CD4-positive, alpha-beta T cell (primary cell): ENCODE measurements at places on chromosomes 1 and 21.

DNA sequence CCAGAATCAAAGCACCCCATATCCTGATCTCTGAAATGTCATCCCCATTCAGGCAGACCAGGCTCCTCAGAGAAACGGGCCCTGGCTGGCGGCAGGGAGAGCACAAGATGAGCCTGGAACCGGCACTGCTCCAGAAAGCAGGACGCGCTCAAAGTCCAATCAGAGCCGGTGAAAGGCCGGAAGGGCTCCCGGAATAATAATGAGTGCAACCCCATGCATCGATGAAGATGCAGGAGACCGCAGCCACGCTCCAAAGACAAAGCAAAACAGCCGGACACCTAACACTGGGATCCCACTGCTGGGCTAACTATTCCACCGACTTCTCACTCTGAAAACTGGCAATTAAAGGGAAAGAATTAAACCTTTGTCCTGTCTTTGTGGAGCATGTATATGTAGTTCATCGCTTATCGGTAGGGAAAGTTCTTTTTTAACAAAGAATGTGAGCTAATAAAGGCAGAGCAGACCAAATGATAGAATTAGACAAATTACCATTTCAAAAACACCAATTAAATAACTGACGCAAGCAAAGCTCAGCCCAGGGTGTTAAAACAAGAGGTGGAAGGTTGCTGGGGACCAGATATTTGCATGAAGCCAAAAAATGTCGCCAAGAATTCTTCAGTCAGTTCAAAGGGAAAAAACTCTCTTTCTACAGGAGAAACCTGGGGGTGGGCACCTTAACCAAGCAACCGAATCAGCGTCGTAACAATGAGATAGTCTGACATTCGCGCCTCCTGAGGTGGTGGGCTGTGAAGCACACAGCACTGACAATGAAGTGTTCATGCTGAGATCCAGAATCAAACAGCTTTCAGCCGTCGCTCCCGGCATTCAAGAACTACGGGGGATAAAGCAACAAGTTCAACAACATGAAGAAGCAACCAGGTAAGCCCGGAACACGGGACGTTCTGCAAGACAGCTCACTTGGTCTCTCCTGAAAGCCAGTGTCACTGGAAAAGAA, 95.2 kb downstream of the NPHP4 start:
- DNase-seq = no peak

DNA sequence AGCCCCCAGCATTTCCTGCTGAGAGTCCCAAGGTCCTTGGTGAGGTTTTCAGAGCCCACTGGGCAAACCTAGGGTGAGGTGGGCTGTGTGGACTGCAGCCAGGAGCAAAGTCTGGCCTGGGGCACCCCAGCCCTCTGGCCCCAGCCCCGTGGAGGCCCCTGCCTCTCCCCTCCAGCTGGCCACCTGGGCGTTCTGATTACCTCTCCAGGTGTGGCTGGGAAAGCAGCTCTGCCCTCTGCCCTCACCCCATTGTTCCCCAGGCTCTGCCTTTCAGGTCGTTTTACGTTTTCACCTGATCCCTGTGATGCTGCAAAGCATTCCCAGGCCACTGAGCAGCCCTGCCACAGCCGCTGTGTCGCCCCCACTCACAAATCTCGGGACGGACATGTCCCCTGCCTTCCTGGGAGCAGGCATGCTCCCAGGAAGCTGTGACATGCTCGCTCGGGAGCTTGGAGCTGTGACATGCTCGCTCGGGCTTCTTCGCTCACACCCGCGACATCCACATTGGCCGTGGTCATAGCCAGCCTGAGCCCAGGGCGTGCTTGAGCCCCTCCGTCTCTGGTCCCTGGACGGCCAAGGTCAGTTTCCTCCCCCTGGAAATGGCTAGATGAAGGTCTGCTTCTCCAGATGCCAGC, 169.2 kb upstream of the ARHGEF16 start:
- no peak for DNase-seq

DNA sequence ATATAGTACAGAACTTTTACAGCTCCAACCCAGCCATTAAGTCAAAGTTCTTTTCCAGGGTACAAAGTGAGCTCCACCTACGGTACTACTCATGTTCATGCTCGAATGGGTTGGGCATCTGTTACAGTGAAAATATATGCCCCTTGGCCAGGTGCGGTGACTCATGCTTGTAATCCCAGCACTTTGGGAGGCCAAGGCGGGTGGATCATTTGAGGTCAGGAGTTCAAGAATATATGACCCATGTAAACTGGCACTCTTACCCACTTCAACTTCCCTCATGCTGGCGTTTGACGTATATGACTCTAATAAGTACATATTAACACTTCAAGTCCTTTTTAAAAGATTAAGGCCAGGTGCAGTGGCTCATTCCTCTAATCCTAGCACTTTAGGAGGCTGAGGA, 71.3 kb upstream of the PKN2 start:
- DNase-seq = no peak

DNA sequence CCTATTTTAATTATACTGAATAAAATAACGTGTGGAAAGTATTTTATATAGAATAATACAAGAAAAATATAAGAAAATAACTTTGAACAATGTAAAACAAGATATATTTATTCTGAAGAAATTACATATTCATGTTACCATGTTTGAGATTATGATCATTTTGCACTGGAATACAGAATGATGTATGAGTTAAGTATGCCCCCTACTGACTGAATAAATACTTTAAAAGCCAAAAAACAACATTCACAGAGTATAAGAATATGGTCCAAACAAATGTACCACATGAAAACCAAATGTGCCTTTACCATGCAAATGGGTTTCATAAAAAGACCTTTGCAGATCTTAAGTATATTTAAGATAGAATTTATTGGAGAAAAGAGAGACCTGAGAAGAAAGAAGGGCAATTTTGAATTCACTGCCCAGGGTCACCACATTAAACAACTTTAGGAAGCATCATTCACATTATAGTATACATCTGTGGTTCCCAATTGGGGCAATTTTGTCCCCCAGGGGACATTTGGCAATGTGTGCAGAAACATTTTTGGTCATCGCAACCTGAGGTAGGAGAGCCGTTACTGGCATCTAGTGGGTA, 136.6 kb upstream of the GFI1 start:
- no peak for DNase-seq

- peak; percentile 30 for DNase-seq
These were observed 36.0 kb downstream of the GPR3 start for GRCh38 chr1:27428316-27429028.

DNA sequence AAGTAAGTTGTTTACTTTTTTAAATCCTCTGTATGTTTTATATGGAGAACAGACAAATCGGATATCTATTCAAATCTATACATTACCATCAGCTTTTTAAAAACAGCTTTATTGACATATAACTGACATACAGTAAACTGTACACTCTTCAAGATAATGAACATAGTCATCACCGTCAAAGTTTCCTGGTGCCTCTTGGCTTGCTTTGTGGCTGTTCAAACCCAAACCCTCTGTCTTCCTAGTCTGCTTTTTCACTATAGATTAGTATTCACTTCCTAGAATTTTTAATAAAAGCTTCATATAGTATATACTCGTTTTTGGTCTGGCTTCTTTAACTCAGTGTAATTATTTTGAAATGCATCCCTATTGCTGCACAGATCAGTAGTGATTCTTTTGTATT, 56.4 kb upstream of the TPTE start:
- no peak for DNase-seq

DNA sequence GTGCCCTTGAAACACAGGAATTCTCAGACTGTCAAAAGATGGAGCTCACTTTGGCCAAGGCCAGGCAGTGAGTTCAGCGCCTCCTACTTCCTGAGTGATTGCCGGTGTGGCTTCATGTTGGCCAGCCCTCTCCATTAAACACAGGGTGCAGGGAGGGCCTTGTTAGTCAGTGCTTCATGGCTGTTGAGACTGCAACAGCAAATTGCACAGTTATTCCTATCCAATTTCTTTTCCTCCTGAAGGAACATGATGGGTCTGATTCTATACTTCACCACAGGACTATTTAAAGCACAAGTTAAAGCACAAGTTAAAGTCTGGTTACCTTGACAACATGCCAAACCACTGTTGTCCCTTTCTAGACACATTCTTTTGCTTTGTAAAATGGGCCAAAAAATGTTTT, 156.6 kb downstream of the SIPA1L2 start:
- no peak for DNase-seq

DNA sequence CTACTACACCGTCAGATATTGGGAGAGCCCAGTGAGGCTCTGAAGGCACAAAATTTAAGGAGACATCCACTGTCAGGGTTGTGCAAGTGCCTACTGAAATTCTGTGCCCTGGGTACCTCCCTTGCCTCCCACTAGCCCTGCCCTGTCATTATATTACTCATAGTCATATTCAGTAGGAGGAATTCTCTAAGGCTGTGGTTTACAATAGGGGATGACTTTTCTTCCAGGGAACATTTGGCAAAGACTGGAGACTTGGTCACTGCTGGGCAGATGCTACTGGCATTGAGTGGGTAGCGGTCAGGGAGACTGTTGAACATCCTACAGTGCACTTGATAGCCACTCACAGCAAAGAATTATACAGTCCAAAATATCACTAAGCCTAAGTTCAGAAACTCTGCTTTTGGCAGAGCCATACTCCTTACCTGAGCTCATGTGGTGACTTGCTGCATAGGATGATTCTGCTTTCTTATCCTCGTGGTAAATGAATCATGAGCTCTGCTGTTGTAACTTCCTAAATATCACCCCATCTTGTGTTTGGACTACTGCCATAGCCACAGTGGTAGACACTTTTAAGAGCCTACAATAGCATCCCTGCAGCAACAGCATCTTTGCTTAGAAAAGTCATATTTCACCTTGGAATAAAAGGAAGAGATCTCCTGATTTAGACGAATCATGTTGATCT, 563.4 kb upstream of the PLXNA2 start:
- no peak for DNase-seq

DNA sequence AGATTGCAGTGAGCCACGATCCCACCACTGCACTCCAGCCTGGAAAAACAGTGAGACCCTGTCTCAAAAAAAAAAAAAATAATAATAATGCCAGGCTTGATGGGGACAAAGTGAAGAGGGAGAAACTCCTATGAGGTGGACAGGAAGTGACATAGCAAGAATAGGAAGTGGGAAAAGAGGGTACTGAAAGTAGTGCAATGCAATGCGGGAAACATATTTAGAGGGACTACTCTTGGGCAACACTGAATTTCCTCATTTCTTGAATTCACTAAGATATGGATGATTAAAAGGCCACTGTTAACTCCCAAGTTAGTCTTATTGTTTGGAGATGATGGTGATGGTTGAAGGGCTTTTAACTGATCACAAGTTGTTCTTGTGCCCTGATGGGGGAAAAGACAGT, 21.6 kb upstream of the KCNA2 start:
- DNase-seq = no peak

GRCh38 chr1:226551299-226551698, 2.7 kb downstream of the STUM start:
- no peak for DNase-seq

GRCh38 chr21:39319814-39320332, 6.4 kb upstream of the BRWD1 start:
- DNase-seq = no peak

- no peak for DNase-seq
These were observed 25.8 kb upstream of the RCC2 start for GRCh38 chr1:17465228-17465627.

- DNase-seq = no peak
These were observed 202.6 kb downstream of the GRIK1 start for GRCh38 chr21:29737186-29737585.

DNA sequence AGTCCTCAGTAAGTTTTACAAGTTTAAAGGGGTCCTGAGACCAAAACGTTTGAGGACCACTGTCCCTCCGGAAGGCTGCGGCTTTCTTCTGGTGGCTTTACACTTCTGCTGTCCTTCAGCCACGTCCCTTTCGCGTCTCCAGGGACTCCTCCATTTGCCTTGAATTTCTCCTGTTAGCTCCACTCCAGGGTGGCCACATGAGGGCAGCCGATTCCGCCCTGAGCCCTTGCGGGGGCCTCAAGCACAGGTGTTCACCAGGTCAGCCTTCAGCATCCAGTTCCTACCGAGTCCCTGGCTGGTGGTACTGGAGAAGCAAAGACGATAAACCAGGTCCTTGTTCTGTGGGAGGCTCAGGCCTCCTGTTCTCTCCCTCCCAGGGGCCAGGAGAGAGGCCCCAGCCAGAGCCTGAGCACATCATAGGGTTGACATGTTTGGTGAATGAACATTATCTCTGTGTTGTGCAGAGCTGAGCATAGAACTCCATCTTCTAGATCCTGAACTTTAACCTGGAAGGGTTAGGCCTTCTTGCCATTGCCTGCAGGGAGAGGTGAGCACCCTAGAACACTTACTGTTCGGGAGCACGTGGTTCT, 27.4 kb upstream of the COQ8A start:
- peak; percentile 64 for DNase-seq

- no peak for DNase-seq
These were observed 30.1 kb downstream of the AVPR1B start for GRCh38 chr1:206087091-206087490.

DNA sequence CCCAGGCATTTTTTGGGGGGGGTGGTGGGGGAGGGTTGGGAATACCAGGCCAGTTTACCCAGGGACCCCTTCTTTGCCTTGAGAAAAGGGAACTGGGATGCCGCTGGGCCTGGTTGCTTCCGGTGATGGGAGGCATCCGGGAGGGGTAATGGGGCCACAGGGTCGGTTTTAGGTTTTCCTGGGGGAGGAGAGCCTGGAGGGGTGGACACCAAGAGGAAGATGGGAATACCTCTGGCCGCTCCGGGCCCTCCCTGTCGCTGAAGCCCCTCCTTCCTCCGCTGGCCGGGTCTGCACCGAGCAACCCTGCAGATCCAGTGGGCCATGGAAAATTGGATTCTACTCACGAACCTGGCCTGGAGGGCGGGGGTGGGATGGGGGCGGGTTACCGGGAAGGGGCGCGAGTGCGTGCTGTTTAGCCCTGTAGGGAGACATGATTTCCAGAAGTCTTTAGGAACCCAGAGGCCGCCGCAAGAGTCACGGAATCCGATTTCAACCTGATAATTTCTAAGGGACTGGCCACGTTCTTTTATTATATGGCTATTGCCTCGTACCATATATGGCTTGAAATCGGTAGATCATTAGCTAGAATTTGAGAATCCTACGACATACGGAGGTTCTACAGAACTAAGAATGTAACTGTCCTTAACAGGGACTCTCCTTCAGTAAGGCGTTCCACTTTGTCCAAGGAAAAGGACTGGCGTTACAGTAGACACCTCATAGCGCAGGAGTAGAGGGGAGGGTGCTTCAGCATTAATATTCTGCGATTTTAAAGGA, 749 bp downstream of the AKIRIN1 start:
- no peak for DNase-seq

GRCh38 chr1:56877973-56878372, 23.4 kb downstream of the C8A start:
- no peak for DNase-seq

- no peak for DNase-seq
These were observed 50.3 kb downstream of the B3GALT5 start for GRCh38 chr21:39663066-39663465.

DNA sequence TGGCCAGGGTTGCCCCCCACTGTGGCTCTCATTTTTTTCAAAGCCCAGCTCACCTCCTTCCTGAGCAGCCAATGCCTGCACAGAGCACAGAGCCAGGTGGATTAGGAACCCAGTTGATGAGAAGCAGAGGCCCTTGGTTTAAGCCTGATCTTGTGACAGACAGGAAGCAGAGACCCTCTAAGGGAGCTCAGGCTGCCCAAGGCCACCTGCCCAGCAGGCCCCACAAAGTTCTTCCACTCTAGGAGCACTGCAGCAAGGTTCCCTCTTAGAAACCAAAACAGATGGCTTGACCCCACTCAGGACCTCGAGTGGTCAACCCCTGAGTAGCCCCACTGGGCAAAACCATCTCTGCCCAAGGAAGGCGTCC, 25.5 kb upstream of the PRSS38 start:
- no peak for DNase-seq

GRCh38 chr1:77504986-77505385, 177.5 kb downstream of the ZZZ3 start:
- DNase-seq = no peak
